ENCODE measurements at places on chromosomes 12 and 14.

- DNase-seq, result no peak
Observed at GRCh38 chr14:23248601-23249000, 10.9 kb downstream of the RNF212B start.

- no peak for DNase-seq
Observed at GRCh38 chr12:66047411-66048021, 83.0 kb downstream of the LLPH start.

DNA sequence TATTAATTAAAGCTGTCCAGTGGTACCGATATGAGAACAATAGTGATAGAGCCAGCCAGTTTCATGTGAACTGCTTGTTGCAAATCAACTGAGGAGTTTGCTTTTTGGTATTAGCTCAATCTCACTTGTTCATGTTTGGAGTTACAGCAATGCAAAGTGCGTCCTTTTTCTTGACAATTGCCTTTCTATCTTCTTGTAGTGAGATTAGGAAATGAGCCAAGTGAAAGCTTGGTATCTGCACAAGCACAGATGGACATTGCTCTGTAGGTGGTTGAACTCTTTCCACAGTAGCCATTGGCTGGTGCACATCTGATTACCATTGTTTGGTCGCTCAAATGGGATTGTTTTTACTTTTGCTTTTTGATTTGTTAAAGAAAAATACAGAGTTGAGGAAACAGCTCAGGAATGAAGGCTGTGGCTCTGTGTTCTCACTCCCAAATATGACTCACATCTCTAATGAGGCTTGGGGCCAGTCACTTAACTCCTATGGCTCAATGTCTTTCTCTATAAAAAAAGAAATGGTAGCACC lies 241.4 kb downstream of the BMP4 start:
- DNase-seq, result no peak

- DNase-seq, result no peak
Observed at GRCh38 chr12:60269611-60270269, 673.9 kb downstream of the SLC16A7 start.

GRCh38 chr12:26953447-26953846 lies 15.2 kb downstream of the FGFR1OP2 start:
- no peak for DNase-seq

- DNase-seq, result no peak
Observed at GRCh38 chr14:23861666-23862065, 91.9 kb upstream of the DHRS4 start.

DNA sequence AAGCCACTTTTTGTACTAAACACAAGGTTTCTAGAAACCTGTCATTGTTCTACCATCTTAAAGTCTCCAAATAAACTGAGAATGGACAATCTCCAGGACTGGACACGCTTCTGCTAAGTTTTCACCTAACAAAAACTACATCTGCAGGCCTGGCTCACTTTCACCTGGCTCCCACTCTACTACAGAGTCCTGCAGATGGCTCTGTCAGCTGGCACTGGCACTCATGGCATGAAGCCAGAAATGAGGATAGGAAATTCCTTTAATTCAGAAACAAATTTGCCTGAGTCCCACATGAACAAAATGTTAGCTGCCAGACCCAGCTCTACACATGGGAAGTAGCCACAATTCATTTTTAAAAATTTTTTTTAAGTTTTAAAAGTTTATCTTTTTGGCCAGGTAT lies 42.1 kb downstream of the STXBP6 start:
- no peak for DNase-seq

DNA sequence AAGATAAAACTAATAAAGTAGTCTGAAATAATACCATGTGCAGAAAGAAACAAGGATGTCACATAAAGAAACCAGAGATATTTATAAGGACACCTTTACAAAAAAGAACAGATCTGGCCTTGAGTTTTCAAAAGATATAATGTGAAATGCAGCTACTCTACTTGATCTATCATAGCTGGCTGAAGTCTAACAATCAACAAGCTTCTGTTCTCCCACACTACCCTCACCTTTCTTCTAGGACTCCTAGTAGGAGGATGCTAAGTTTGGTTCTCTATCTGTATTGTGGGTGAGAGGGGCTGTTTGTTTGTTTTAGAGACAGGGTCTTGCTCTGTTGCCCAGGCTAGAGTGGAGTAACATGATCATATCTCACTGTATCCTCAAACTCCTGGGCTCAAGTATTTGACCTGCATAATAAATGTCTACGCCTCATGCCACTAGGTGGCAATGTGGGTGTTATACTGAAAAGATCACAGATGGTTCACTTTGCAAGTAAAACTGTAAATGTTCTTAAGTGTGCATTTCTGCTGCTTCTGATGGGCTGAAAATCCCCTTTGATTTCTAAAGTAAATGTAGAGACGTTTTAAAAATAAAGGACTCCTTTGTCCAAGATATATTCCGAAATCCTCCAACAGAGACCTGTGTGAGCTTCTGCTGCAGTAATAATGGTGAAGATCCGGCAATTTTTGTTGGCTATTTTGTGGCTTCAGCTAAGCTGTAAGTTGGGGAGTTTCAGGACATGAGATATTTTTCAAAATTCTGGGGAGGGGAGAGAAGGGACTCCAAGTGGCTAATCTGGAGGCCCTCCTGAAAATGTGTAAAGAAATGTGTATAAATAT lies 269.3 kb downstream of the DAD1 start:
- no peak for DNase-seq

DNA sequence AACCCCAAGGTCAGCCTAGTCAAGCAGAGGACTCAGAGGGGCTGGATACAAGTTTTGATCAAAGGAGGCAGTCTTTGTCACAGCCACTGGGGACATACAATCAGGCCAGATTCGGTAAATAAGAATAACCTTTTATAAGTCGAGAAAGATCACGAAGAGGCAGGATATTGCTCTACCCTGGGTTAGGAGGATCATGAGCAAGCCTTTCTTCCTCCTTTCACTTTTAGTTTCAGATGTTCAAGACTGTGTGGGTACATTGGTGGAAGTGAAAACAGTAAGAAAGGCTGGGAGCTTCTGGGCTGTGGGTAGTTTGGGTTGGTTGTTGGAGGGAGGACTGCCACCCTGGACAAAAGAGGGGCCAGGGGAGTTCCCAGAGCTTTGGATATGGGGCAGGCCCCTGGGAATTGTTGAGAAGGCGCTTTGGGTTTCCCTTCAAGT lies 127.7 kb downstream of the SNAPC1 start:
- DNase-seq, result no peak

GRCh38 chr14:29274890-29275596 lies 508.5 kb downstream of the FOXG1 start:
- no peak for DNase-seq

GRCh38 chr12:110932046-110932445 lies 11.7 kb upstream of the MYL2 start:
- DNase-seq, result no peak

- no peak for DNase-seq
Observed at GRCh38 chr12:58269476-58269875, 328.1 kb downstream of the ATP23 start.

- DNase-seq, result no peak
Observed at GRCh38 chr12:50174971-50175715, 8.0 kb upstream of the CERS5 start.

DNA sequence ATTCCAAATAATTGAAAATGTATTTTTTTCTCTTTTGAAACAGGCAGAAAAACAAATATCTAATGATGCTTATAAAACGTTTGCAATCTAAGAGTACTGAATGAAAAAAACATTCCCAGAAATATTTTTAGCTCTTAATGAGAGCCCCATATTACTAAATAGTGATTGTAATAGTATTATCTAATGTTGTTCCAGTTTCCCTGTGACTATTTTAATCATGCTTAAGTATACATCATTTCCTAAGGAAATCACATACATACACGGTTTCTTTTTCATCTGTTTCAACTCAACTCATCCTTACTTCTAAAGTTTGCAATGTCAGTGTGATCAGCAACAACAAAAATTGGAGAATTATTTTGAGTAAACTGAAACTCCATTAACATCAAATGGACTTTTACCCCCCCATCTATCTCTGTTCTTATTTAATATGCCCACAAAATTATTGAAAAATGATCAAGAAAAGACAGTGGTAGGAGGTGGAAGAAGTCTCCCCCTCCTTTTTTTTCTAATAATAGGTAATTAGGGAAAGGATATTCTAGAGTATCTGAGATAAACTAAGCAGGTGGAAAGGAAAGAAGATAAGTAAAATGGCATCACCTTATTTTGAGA lies 530.1 kb upstream of the ATP2B1 start:
- no peak for DNase-seq

Data from gastrocnemius medialis (tissue), 4 donors.